ENCODE measurements at places on chromosomes 5 and 9.

DNA sequence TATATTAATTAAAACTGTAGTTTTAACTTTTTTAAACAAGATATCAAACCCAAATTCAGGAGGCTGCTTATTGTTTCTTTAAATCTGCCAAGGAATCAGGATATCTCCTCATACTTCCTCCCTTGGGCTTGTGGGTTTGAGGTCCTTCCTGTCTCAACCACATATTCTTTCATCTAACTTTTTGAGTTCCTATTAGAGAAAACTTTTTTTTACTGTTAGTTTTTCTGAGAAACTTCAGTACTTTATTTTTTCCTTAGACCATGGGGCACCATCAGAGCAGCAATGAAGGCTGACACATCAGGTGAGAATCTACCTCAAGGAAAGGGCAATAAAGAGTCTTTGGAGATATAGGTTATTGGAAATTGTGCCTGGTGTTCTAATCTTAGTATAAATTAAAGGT lies 56.7 kb downstream of the TSSK1B start:
- DNase-seq, result no peak

- no peak for DNase-seq
Measured at GRCh38 chr9:76846297-76846696, 59.6 kb downstream of the PRUNE2 start.

DNA sequence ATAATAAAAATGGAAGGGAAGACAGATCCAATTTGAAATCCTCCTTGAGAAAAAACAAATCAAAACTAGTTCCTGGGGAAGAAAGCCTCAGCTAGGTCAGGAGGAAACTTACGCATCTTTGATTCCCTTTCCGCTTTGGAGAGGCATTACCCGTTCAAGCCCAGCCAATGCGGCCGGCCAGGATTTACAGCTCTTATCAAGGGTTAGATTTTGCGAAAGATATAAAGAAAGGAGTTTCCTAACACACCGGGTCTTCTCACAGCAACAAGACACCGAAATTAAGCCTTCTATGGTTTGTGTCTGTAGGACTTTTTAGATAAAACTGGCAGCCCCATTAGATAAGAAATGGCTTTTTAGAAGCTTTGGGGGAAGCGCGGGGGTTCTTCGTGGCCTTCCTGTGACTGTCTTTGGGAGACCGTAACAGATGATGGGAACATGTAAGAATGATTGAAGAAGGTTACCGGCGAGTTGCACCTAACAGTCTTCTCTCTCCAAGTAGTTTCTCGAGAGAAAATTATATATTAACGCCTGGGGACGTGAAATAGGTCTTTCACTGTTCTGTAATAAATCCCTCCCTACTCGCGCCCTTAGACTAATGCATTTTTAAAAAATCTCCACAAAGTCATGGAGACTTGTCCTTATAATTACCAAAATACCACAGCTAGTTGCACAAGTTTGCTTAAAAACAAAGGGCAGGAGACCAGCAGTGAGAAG lies 1.3 kb upstream of the ISL1 start:
- DNase-seq, result no peak

- no peak for DNase-seq
Measured at GRCh38 chr5:172186114-172186695, 1.8 kb downstream of the STK10 start.

GRCh38 chr5:142102980-142103740 lies 5.4 kb upstream of the NDFIP1 start:
- DNase-seq, result no peak

All from COR-L47 (cell line).